Mesenchymal stem cell (in vitro differentiated cells and primary cell): ENCODE measurements at places on chromosomes 5 and 9.
A peak's percentile ranks its signal among the peaks of the same experiment; 100 is the strongest.

- peak; percentile 54 for DNase-seq
Measured at GRCh38 chr5:119435436-119436132, 16.7 kb upstream of the HSD17B4 start.

DNA sequence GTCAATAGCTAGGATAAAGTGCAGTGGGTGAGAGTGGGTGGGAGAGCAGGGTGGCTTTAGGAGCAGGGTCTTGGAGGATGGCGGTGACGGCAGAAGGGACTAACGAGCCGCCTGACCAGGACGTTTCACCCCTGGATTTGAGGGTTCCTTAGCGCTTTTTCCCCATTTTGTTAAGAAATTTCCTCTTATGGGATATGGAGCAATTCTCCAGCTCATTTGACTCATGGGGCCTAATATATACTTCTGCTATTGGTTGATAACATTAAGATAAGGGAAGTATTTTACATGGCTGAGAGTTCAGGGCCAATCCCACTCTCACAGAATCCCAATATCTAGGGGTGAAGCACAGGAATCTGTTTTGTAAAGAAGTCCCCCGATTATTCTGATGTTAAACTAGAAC lies 17.6 kb downstream of the CD180 start:
- no peak for DNase-seq

DNA sequence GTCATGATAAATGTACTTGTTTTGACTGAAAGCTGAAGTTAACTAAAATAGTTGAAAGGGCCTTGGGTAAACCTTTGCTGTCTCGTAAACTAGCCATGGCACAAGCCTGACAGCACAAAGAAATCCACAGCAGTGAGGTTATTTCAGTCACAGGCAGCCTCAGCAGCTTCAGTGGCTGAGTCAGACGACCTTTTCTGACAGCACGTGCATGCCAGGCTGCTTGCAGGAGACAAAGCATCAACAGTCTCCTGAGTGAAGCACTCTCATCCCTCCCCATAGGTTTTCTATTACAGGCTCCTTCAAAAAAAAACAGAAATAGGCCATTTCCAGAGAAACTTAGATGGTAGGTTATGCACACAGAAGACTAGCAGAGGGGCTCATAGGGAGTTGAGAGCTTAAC lies 34.6 kb downstream of the OXCT1 start:
- peak; percentile 81 for DNase-seq

- DNase-seq, result no peak
Measured at GRCh38 chr9:35666045-35666444, 1.1 kb upstream of the ARHGEF39 start.

DNA sequence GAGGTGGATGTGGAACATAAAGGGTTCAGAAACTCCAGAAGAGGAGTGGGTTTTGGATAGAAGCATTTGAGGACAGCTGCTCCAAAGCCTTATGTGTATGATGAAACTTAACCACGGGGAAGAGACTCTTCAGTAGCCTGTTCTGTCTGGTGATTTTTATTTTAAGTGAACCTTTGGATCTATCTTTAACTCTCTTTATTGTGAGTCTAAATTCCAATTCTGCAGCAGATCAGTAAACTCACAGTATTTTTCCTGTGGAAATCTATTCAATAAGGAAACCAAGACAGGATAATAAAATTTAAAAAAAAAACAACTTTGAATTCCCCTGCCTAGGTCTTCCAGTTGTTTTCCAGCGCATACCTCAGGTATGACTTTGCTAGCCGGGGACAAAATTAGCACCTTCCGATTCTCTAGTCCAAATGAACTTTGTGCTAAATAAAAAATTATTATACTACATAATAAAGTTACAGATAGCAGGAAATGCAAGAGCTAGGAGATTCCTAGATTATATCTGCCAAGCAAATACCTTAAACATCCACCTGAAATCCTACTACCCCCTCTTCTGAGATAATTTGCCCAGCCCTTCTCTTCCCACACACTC lies 101.9 kb downstream of the NLN start:
- DNase-seq, result no peak

DNA sequence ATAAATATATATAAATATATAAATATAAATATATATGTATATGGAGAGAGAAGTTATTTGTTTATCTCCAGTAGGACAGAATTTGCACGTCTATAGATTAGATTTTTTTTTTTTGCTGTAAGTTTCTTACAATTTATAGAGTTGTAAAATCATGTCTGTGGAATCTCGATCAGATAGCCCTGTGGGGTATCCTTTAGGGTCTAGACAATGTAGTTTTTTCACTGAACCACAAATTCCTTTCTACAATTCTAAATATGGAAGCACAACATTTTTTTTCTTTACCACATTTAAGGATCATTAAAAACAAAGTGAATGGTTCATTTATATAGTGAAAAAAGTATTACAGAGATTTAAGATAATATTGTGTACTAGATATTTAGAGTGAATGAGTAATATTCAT lies 384.2 kb upstream of the ZNF608 start:
- no peak for DNase-seq

DNA sequence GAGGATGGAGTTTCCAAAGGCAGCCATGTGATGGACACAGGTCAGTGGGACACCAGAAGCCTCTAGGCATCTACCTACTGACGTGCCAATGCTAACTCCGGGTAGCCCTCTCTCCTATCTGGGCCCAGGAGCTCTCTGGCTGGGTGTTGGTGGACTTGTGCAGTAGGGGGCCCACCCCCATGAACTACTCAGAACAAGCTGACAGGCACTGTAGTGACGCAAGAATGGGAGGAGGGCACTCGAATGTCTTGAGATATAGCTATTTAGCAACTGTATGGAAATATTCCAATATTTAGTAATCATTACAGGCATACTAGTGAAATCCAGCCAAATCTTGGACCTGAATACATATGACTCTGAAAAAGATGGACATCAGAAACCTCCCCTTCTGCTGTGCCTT lies 5.7 kb upstream of the DOCK2 start:
- DNase-seq, result no peak

DNA sequence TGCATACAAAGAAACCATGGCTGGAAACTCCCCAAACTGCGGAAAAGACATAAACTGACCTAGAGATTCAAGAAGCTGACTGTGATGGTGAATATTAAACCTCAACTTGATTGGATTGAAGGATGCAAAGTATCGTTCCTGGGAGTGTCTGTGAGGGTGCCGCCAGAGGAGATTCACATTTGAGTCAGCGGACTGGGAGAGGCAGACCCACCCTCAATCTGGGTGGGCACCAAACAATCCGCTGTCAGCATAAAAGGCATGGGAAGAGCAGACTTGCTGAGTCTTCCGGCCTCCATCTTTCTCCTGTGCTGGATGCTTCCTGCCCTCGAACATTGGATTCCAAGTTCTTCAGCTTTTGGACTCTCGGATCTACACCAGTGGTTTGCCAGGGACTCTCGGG lies 24.8 kb upstream of the WDR5 start:
- DNase-seq, result no peak

DNA sequence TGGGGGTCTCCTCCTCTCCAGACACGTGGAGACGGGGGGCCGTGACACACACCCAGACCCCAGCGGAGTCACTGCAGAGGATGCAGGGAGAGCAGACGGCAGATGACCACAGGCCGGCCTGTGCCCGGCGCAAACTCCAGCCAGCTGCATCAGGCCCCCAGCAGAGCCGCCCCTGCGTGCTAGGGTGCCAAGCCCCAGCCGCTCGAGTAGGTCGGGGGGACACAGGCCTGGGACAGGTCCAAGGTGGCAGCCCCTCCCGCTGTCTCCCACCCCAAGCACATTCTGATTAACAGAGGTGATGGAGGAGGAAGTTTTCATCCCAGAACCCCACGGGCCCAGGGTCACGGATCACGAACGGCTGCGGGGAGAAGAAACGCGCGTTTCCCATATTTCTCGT lies 14.4 kb downstream of the NACC2 start:
- DNase-seq, result no peak

DNA sequence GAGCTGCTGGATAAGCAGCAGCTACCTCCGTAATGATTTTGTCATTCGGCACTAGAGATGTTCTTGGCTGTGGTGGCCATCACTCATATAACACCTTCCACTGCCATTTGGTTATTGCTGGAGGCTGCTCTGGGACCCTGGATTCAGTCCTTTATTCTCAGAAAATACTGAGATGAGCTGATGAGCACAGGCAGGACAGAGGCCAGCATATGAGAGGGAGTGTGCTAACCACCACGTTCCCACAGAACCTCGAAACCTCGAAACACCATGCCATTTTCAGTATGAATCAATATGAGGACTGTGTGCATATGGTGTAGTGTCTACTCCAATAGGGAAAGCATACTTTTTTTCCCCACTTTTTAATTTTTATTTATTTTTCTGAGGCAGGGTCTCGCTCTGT lies 56.6 kb downstream of the ADAM19 start:
- no peak for DNase-seq

DNA sequence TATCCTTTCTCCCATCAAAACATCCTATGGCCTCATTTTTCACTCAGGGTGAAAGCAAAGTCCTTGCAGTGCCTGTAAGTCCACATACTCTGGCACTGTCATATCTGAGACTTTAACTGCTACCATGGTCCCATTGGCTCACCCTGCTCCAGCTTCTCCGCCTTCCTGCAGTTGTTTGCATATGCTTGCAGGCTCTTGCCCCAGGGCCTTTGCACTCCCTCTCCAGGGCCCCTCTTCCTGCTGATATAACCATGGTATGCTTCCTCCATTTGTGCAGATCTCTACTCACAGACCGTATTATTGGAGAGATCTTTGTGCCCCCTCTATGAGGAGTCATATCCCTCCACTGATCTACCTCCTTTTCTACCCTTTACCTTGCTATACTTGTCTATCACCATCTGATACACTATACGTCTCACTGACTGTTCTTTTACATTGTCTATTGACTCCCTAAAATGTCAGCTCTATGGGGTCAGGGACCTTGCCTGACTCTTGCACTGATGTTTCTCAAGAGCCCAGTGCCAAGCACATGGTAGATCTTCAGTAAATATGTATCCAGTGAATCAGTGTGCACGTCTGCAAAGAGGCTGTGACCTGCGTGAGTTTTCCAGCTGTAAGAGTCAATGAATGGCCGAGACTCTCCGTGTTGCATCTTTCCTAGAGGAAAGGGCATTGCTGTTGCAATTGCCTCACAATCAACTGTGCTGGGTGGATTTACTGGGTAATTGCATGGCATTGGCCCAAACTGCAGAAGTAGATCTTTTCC lies 81.7 kb upstream of the CPEB4 start:
- no peak for DNase-seq
